ENCODE measurements at places on chromosomes 6 and 20.

DNA sequence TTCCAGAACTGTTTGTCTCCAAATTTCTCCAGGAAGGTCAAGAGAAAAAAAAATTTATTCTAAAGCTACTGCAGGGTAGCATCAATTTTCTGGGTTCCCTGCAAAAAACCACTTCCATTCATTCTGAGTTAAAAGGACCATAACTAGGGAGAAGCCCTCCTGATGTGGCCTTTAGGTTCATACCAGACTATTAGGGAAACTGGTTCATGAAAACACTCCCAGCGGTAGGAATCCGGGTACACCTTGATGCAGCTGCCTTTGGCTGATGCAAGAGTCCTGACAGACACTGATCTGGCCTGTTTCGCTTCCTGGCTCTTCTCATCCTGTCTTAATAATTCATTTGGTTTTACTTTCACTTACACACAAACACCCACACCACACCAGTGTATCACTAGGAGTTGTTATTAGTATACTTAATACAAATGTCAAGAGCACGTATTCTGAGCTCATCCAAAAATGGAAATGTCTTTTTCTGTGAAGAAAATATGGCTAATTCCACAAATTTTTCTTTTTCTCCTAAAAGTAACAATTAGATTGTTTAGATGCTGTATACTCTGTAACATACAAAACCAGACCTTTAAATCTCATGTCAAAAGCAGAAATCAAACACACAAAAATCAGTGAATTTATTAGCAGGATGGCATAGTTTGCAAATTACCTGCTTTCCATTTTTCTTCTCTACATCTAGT, 38.4 kb upstream of the ARHGAP18 start:
- no peak for DNase-seq

GRCh38 chr6:66995669-66996068, 1288.6 kb upstream of the EYS start:
- no peak for DNase-seq

- DNase-seq: no peak
Measured at GRCh38 chr6:163341224-163342061, 73.1 kb upstream of the QKI start.

- no peak for DNase-seq
Measured at GRCh38 chr6:154196333-154196885, 157.4 kb downstream of the OPRM1 start.

DNA sequence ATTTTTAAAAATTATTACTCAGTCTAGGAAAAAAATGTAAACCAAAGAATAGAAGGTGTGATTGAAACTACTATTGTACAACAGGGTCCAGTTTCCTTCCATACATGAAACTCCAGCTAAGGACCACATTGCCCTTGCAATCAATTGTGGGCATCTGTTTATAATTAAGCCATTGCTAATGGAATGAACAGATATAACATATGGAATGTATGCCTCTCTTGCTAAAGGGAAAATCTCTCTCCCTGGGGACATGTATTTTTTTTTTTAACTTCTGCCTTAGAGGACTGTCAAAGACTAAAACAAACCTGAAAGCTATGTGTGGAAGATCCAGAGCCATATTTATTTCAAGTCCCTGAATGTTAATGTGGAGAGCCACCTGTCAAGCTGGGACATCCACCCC, 336.8 kb upstream of the MANEA start:
- no peak for DNase-seq

- DNase-seq: no peak
Measured at GRCh38 chr6:114042267-114043016, 71.5 kb upstream of the HDAC2 start.

DNA sequence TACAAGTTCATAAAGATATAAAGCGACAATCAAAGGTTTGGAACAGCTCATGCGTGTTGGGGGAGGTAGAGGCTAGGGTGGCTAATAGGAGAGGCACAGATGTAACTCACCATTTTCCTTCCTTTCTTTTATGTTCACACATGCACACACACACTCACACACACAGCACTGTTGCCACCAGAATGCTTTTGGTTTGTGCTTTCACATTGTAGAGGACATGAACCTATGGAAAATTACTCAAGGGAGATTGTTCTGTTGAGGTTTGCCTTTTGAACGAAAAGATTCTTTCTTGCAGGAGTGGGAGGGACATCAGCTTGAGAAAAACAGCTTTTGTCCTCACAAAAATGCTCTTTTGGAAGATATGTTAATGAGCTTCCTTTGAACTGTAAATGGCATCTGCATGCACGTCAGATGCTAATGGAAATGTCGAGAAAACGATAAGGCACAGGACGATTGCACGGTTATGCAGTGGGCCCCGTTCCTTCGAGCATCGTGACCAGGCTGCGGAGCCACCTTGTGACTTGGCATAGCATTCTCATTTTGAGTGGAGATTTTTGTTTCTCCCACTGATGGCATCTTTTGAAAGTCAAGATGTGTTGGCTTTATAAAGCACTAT, 724.1 kb downstream of the KIF16B start:
- DNase-seq: no peak

DNA sequence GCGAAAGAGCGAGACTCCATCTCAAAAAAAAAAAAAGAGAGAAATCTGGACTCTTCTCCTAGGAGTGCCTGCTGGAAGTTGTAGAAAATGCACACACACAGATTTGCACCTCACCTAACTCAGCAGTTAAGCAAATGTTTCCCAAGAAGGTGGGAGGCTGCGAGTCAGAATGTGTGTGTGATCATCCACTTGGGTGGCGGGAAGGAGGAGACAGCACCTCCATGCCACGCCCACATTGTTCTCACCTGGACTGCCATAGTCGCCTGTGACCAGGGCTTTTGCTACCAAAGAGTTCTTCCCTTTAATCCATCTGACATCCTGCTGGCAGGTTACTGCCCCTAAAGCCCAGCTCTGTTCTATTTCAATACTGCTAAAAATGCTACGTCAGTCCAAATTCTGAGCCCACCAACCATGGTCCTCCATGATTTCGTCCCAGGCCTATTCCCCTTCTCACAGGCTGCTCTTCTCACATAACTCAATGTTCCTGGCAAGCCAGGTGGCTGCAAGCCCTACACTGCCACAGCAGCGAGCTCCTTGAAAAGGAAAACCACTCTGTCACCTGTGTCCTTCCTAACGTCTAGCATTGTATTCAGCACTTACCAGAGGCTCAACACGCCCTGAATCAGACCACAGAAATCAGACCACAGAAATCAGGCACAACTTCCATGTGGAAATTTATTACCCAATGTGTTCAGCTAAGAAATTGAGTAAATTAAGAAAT, 77.5 kb downstream of the PSMG4 start:
- no peak for DNase-seq

GRCh38 chr20:17650301-17651128, 31.5 kb downstream of the RRBP1 start:
- DNase-seq: no peak

- no peak for DNase-seq
Measured at GRCh38 chr20:61041481-61041880, 210.6 kb upstream of the CDH4 start.

Measured in C1 segment of cervical spinal cord (tissue), 14 donors.